ENCODE measurements at places on chromosomes 2 and 18.

- no peak for DNase-seq
Measured at GRCh38 chr18:2855560-2856350, 8.9 kb downstream of the EMILIN2 start.

DNA sequence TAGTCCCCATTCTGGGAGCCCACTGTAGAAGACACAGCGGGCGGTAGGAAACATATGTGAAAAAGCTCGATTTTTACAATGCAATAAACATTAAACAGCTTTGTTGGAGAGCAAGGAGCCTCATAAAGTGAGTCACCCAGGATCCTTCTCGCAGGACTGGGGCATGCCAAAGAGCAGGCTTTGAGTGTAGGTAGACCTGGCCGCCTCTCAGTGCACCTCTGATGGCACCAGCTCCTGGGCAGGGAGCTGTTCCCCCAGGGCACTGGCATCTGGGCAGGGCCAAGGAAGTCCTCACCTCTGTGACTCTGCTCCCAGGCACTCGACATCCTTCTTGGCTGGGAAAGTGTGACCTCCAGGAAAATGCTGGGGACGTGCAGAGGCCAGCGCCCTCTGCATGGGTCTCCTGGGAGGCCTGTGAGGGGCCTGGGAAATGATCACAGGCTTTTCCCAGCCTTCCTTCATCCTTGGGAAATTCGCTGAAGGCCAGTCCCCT, 94.2 kb downstream of the POLR1A start:
- DNase-seq: no peak

DNA sequence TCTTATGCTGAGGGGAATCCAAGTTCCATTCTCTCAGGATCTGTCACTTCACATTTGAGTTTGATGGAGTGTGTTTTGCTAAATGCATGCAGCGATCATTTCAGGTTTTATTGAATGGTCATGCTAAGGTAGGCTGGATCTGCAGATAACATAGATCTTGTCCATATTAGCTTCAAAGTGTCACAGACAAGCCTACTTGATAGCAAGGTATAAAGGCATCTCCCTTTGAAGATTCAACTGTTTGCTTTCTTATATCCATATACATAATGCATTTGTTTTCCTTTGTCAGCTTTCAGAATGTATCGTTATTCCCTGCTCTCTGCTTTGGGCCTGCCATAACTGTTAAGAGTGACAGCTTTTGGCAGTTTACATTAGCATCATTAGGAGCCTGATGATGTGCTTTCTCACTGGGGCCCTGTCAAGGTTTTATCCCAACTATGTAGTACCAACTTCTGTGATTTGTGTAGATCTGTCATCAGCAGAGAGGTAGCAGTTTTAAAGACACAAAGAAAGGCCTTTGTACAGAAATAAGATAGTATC, 604.3 kb upstream of the CDH7 start:
- DNase-seq: no peak

DNA sequence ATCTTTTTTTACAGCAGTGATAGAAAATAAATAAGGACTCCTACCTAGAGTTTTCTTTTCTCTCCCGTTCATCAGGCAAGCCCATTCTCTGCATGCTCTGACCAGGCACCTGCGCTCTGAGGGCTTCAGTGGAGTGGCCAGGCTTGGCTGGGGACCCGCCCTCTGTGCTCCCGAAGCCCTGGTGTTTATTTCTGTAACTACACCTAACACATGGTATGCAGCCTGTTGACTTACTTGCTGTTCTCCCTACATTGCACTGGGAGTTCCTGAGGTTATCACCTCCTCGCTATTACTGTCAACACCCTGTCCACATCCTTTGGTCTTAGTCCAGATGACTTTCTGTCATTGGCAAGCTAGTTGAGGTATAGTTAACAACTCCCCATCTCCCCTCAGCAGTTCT, 317.7 kb downstream of the LPIN1 start:
- no peak for DNase-seq

DNA sequence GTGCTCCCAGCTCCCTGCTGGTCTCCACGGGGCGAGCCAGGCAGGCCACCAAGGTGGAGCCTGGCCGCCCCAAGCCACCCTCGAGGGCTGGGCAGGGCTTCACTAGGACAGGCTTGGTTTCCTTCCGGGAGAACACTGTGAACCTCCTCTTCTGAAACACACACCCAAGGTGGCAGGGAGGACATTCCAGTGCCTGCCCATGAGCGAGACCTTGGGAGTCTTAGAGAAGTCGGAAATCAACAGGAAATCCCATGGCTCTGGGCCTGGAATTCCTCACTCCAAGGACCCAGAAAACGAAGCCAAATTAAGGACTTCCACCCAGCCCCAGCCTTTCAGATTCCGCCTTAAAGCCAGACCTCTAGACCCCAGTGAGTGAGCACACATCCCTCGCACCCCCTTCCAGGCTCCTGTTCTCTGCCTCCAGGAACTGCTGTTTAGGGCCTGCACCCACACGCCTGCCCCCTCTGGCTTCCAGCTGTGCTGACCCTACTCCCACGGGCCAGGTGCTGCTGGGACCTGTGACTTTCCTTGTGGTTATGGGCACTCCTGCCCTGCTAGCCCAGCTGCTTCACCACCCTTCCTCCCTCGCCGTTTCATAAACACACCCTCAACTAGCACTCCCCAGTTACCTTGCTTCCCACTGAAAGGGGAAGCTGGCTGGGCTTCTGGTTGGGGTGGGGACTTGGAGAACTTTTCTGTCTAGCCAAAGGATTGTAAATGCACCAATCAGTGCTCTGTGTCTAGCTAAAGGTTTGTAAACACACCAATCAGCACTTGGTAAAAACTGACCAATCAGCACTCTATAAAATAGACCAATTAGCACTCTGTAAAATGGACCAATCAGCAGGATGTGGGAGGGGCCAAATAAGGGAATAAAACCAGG, 13.7 kb downstream of the GPR17 start:
- no peak for DNase-seq

- DNase-seq: peak; percentile 42
Measured at GRCh38 chr2:176001281-176001915, 669 bp downstream of the LNPK start.

DNA sequence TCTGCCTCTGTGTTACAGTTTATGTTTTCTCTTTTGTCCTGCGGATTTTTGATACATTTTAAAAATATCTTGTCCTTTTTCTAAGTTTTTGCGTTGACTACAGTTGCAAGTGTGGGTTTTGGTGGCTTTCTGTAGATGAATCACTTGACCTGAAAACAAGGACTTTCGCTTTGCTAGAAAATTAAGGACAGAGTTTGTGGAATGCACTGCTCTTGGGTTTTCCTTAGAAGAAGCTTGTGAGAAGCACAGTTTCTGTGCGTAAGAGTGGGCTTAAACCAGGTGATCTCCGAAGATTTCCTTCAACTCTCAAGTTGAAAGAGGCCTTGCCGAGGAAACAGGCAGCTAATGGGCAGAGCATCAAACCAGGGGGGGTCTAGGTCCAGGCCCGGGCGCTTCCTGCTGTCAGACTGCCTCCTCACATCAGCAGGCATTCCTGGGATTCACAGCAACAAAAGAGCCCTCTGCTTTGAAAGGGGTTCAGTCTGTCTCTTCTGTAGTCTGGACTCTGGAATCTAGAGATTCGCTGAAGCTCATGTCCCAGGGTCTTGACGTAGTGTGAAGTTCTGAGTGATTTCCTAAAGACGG, 17.3 kb downstream of the NCK2 start:
- DNase-seq: no peak

DNA sequence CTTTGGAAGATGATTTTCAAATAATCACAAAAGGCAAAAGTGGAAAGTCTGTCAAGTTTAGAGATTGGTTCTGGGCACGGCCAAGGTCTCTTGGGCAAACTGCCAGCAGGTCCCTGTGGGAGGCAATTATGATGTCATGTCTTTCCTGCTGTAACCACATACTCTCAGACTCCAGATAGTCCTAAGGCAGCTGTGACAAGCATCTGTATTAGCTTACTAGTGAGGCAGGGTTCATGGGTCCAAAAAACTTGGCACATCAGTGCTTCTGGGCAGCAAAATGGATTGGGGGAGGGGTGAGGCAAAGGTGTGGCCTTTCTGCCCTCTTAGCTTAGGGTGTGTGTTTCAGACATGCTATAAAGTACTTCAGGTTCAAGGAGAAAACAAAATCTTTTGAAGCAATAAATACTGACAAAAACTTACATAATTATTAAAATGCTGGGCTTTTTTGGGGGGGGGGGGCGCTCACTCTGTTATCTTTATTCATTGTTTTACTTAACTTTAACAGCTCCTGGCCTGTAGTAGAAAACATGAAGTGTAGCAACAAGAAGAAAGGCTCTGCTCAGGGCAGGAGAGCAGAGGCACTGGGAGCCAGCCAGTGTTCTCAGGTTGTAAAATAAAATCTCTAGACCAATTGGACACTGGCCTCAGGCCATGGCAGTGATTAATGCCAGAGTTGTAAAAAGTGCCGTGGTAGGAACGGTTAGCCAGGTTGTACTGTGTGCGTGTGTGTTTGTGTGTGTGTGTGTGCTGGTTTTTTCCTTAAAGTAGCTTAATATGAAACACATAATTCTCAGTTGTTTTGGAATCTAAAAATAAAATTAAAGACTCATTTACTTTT, 14.3 kb upstream of the TANC1 start:
- DNase-seq: peak; percentile 5

DNA sequence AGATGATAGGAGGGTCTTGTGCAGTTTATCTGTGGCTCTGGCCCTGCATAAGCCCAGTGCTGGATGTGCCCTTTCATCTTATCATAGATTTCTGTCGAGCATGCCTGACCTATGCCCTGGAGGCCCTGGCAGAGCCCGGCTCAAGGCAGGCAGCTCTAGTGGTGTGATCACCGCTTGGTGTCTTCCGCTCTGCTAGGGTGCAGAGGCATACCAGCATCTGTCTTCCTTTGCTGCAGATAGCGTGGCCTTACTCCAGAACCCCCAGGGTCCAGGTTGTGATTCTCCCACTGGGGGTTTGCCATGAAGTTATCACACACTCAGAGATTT, 13.7 kb upstream of the TRAF3IP1 start:
- DNase-seq: no peak

DNA sequence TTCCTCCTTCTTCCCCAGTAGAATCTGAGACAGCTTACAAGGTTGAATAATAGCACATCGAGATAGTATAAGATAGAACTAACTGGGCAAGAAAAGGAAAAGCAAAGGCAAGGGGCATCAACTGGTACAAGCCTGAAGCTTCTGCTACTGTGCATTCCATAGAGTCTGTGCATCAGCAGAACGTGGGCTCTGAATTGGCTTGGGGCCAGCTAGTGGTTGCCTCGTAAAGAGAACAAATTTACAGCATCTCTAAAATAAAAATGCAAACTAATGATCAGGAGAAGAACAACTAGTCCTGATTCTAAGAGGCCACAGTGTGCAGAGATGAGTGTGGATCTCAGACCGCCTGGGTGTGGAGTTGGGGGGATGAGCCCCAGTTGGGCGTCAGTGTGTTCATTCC, 36.6 kb downstream of the UPP2 start:
- DNase-seq: no peak

All from stimulated activated naive CD4-positive, alpha-beta T cell treated with Interleukin-2 at 50 U/mL for 16 hours (primary cell).